Stimulated activated CD8-positive, alpha-beta memory T cell treated with anti-CD3 and anti-CD28 coated beads, Interleukin-7, amount 100 ng/mL, for 4 hours (primary cell): ENCODE measurements at places on chromosomes 13 and 19.

DNA sequence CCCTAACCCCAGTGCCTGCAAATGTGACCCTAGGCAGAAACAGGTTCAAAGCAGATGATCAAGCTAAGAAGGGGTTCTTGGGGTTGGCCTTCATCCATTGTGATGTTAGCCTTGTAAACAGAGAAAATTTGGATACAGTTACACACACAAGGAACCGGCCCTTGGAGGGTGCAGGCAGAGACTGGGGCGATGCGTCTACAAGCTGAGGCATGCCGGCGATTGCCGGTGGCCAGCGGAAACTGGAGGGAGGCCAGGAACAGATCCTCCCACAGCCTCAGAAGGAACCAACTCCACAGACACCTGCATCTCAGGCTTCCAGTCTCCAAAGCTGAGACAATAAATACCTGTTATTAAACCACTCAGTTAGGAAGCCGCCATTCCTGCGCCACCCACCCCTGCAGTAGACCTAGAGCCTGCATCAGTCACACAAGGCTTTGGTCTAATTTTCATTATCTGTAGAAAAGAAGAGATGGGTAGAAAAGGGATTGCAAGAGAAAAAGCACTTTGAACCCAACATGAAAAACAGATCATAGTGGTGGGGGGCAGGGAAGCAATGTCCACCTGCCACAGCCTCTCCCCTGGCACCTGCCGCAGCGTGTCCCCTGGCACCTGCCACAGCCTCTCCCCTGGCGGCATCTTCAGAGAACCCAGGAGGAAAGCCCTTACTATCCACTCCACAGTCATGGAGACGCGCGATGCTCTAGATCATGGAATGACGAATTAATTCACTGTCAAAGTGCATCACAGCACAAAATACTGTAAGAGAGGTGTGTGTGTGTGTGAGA lies 119.7 kb upstream of the SOX1 start:
- no peak for DNase-seq

DNA sequence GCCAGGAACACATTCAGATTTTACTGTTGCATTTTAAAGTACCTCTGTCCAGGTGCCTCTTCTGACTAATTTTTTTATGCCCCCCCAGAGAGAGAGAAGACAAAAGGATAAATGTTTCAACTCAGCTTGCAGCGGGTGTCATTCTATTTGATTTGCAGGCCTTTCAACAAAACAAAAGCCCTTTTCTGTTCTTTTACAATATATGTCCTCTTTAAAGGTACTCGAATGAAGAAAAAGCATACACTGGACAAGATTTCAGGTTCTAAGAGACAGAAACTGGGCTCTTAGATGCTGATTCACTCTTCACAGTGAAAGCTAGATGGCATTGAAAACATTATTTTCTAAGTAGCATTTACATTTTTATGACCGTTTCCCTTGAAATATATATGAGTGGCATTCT lies 2.9 kb upstream of the FRY start:
- no peak for DNase-seq

DNA sequence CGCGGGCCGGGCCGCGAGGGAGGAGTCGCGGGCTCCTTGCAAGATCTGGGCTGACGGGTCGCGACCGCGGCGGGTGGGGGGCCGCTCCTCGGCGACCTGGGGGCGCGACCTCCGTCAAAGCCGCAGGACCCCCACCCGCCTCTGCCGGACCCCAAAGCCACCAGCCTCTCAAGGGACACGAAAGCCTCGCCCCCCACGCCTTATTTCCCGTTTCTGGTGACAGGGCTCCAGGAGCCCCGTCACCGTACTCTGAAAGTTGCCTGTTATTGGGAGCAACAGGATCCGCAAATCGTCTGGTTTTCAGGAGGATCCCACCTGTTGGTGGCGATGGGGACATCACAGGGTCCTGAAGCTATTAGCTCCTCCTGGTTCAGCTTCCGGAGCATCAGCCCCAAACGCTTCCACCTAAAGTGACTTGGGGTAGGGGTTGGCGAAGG lies 530 bp downstream of the MAU2 start:
- DNase-seq, result no peak

- DNase-seq, result no peak
Observed at GRCh38 chr13:113768018-113768905, 9.2 kb downstream of the TMEM255B start.

DNA sequence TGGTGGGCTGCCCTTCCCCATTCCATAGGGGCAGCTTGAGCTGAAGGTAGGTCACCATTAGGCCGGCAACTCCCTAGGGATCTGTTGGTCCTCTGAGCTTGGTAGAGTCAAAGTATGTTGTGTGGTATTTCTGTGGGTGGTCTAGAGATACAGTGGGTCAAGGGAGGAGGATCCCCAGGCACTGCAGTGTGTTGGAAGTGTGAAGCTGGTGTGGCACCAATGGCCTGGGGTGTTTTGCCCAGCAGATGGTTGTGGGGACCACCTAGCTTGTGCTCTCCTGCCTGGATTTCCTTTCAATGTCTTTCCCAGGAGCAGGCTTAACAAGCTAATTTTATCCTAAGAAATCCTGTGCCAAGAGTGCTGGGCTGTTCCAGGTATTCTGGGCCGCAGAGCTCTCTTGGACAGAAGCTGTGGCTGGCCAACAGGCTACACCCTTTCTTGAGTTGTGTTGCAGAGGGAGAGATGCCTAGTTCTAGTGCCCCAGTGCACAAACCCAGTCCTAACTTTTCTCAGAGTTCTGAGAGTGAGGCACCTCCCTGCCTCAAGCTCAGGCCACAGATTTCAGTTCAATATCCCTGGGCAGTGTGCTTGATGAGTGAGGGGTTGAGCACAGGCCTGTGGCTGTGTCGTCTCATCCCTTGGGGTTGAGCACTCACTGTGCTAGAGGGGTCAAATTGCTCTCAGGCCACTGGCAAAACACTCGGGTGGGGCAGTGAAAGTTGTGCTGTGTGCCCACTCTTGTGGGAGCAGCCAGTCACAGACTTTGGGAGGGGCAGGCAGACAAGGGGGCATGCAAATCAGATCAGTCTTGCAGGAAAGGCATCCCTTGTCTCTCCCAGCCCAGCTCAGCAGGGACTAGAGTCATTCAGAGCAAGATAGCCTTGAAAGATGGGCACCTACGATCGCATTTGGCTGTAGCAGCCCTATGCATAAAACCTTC lies 1806.1 kb upstream of the MIR17HG start:
- DNase-seq, result no peak

- DNase-seq, result no peak
Observed at GRCh38 chr19:15260939-15261338, 28.7 kb upstream of the EPHX3 start.

GRCh38 chr19:18051887-18052286 lies 34.8 kb downstream of the IL12RB1 start:
- DNase-seq, result no peak

- no peak for DNase-seq
Observed at GRCh38 chr19:7769171-7769570, 6.1 kb downstream of the CLEC4M start.

- DNase-seq, result no peak
Observed at GRCh38 chr13:32024750-32025149, 6.8 kb upstream of the FRY start.

DNA sequence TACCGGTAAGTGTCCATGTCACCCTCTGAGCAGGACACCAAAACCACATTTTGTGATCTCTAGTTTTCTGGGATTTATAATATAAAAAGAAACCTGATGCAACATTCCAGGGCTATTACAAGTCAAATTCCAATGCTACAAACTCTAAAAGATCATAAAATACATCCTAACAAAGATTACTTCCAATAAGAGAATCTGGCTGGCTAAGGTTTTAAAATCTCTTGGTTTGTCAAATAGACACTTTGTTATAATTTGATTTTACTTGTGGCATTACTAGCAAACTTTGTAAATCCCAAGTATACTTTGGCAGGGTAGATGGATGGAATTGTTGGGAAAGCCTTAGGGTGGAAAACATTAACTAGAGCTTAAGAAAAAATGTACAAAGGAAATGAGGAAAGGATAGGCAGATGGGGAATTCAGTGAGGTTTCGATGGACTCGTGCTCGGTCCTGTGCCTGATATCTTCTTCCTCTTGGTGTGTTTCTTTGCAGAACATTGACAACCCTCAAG lies 74.0 kb upstream of the POMP start:
- DNase-seq, result no peak

- DNase-seq, result no peak
Observed at GRCh38 chr19:15863272-15863671, 34.6 kb downstream of the CYP4F2 start.

- no peak for DNase-seq
Observed at GRCh38 chr13:22915442-22916082, 265.2 kb upstream of the SGCG start.

GRCh38 chr19:40233811-40234389 lies 7.4 kb upstream of the CCNP start:
- DNase-seq, result no peak

GRCh38 chr13:34640993-34641330 lies 301.1 kb upstream of the NBEA start:
- DNase-seq, result no peak

DNA sequence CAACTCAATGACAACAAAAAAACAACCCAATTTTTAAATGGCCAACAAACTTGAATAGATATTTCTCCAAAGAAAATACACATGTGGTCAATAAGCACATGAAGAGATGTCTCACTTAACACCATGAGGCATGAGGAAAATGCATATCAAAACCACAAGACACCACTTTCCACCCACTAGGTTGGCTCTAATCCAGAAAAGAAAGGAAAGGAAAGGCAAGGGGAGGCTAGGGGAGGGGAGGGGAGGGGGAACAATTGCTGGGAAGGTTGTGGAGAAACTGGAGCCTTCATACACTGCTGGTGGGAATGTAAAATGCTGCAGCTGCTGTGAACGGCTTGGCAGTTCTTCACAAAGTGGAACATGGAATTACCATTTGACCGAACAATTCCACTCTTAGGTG lies 854.3 kb downstream of the UQCRFS1 start:
- no peak for DNase-seq

DNA sequence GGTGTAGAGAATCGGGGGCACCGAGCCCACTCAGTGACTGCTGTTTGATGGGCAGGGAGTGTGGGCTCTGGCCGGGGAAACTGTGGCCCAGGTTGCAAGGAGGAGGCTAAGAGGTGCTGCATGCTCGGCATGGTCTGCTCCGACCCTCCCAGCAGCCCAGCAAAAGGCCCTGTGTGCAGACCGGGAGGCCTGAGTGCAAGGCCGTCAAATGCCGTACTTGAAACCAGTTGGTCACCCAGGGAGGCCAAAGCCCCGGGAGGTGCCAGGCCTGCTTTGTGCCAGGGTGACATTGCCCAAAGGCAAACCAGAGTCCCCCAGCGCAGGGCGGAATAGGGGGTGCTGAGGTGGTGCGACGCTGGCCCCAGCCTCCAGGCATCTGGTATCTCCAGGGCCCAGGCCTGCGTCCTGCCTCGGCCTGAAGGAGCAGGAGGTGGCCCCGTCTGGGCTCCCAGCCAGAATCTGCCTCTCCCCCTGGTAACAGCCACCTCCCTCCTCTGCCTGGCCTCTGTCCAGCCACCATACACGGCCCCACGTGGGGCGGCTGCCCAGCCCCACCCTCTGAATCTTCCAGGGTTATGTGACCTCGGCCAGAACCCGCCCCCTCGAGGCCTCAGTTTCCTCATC lies 4.0 kb downstream of the PIK3R2 start:
- DNase-seq, result no peak

DNA sequence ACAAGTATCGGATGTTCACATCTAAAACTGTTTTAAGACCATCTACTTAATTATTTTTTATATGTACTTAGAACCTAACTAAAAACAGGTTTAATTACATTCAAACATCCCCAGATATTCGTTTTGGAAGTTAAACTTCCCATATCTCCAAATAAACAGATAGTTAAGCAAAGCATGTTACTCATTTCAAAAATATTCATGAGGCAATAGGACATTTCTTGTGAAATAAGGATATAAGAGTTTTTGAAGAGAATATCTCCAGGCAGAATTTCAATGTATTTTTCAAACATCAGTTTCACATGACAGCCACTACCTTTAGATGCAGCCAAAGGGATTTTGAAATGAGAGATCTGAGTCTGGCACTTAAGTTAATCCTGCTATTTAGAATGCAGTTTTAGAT lies 697.5 kb downstream of the SLITRK1 start:
- no peak for DNase-seq

GRCh38 chr19:30118760-30119159 lies 176.7 kb downstream of the URI1 start:
- DNase-seq, result no peak

DNA sequence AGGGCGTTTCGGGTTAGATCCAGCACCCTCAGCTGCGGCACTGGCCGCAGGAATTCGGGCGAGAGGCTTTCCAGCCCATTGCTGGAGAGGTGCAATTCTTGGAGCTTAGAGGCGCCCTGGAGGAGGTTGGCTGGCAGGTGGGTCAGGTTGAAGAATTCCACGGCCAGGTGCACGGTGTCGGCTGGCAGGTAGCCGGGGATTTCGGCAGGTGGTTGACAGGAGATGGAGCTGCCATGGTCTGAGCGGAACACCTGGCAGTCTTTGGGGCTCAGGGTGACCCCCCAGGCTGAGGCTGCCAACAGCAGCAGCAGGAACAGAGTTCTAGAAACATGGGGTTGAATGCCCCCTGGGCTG lies 1.3 kb downstream of the LRG1 start:
- DNase-seq, result no peak

DNA sequence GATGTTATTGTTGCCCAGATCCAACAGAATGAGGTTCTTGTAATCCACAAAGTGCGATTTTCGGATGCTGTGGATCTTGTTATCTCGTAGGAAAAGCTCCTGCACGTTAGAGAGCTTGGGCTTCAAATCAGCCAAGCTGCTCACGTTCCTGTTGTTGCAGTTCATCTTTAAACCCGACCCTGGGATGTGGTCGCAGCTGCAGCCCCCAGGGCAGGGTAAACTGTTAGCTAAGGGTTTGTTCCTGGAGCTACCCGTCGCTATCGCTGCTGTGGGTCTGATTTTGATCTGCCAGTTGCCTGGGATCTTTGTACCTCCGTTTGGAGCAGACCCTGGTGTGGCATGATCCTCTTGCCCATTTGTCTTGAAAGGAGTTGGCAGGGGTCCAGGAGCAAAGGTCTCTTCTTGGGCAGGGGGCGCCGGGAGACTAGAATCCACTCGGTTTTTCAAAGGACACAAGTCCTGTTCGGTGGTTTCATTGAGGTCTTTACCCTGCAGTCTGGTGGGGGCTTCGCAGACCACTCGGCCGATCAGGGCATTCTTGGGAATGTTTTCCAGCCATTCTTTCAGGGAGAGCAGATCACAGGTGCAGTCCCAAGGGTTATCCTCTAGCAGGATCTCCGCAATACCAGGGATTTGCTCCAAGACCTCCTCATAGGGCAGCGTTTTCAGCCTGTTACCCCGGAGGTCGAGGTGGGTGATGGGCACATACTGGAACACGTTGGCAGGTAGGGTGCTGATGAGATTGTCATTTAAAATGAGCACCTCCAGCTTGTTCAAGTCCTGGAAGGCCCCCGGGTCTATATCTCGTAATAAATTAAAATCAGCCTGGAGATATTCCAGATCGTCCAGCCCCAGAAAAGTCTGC lies 1.8 kb downstream of the SLITRK1 start:
- no peak for DNase-seq

- DNase-seq, result no peak
Observed at GRCh38 chr13:106520251-106521054, 15.0 kb downstream of the EFNB2 start.

GRCh38 chr19:47973529-47973928 lies 18.4 kb downstream of the BSPH1 start:
- no peak for DNase-seq
